ENCODE measurements at places on chromosomes 4 and X.

DNA sequence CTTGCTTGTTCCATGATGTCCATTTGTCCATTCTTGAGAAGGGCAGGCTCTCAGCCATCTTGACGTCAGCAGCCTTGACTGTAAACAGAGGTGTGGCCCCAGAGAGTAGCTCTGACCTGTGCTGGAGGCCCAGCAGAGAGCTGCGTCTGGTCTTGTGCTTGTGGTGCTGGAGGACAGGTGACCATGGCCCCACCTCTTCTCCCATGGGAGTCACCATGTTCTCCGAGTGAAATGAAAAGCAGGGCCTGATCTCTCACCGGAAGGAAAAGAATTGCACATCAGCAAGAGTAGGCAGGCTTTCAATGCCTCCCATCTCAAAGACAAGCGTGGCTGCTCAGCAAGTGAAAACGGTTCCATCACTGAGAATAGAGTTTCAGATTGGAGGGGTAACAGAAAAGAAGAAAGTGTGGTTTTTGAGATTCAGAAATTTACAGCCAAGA, 11.5 kb downstream of the PARM1 start:
- DNase-seq: no peak

DNA sequence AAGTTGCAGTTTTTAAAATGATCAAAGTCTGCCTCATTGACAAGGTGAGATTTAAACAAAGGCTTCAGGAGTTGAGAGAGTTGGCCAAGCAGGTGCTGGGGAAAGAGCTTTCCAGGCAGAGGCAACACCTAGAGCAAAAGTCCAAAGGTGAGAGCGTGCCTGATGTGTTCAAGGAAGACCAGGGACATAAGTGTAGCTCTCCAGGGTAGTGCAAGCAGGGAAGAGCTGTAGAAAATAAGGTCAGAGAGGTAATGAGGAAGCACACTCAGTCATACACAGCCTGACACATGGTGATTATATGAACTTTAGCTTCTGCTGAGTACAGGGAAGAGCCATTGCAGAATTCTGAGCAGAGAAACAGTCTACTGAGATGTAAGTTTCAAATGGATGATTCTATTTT, 265.0 kb upstream of the NWD2 start:
- DNase-seq: no peak

GRCh38 chr4:152045449-152045806, 284.6 kb upstream of the GATB start:
- no peak for DNase-seq

DNA sequence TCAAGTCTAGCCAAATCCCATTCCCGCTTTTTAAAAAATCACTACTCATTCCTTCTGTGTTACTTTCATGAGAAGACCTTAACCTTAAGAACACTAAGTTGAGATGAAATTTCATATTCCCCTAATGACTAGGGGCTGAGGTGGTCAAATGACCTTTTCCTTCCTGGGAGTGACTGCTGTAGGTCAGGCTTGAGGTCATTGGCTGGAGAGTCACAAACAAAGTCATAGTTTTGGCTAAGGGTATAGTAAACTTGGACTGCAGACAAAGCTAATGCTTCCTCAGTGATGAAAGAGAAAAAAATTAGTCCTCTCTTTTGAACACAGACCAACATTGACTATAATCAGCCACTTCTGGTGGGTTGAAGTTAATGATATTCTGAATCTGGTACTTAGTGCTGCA, 16.0 kb upstream of the FGF2 start:
- DNase-seq: no peak

- no peak for DNase-seq
Observed at GRCh38 chr4:90443231-90443630, 316.0 kb downstream of the CCSER1 start.

- DNase-seq: no peak
Observed at GRCh38 chrX:49753691-49754090, 57.9 kb upstream of the PAGE1 start.

DNA sequence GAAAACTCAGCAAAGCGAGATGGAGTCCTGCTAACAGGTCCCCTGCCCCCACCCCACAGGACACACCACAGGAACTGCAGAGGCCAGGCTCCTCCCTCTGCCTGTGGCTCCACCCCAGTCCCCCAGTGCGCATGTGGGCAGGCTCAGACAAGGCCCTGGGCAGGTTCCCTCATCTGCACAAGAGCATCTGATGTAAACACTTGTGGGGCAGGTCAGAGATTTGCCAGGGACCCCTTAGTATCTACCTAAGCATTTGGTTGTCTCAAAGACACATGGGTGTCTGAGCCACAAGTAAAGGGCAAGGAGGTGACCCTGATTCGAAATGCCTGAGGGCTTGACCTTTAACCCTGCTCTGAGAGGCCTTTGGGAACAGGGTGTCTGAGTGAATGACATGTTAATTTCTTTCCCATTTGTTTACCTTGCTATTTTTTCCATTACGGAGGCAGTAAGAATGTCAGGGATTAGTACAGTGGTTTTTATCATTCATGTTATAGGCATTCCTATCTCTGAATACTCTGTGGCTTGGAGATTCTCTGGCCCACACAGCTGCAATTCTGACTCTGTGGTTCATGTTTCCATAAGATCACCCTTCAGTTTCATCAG, 85.3 kb downstream of the ZNF518B start:
- no peak for DNase-seq

GRCh38 chrX:21166272-21166982, 207.8 kb upstream of the CNKSR2 start:
- peak; percentile 44 for DNase-seq

DNA sequence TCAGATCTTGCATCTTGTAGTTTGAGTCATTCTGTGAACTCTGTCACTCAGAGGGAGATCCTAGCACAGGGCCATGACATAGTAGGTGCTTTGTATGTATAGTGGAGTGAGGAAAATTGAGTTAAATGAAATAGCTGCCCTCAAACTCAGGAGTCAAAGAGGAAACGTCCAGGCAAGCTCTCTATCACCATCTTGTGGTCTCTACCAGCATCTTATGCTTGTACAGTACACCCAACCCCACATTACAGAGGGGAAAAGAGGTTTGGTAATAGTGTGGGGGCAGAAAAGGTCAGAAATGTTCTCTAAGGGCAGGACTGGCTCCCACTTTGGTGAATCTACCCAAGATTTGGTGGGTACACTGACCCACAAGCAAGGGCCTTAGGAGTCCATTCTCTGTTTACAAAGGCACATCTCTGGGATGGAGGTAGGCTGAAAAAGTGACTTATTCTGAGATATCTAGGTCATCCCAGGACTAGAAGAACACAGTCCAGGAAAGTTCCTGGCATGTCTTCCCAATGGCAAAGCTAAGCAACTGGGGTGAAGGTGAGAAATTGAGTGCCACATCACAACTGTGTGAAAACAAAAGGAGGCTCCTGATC, 131.8 kb downstream of the OR13H1 start:
- no peak for DNase-seq

GRCh38 chrX:119495734-119496726, 27.8 kb downstream of the SLC25A5 start:
- DNase-seq: no peak

GRCh38 chrX:154305541-154306205, 10.1 kb downstream of the TKTL1 start:
- no peak for DNase-seq

DNA sequence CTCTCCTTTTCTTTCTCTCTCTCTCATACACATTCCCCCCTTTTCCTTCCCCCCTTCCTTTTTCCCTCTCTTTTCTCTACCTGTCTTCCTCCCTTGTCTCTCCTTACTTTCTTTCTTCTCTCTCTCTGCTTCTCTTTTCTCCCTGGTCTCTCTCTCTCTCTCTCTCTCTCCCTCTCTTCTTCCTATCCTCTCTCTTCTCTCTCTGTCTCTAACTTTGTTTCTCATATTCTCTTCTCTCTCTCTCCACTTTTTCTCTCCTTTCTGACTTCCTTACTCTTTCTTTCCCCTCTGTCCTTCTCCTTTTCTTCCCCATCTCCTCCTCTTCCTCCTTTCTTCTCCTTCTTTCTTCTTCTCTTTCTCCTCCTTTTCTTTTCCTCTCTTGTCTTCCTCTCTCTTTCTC, 103.4 kb downstream of the ARSF start:
- no peak for DNase-seq

DNA sequence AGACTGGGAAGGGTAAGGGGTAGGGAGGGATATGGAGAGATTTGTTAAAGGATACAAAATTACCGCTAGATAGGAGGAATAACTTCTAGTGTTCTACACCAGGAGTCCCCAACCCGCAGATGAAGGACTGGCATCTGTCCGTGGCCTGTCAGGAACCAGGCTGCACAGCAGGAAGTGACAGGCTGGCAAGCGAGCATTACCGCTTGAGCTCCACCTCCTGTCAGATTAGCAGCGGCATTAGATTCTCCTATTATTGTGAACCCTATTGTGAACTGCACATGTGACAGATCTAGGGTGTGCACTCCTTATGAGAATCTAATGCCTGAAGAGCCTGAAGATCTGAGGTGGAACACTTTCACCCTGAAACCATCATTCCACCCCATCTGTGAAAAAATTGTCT, 27.9 kb upstream of the BBS7 start:
- DNase-seq: no peak

DNA sequence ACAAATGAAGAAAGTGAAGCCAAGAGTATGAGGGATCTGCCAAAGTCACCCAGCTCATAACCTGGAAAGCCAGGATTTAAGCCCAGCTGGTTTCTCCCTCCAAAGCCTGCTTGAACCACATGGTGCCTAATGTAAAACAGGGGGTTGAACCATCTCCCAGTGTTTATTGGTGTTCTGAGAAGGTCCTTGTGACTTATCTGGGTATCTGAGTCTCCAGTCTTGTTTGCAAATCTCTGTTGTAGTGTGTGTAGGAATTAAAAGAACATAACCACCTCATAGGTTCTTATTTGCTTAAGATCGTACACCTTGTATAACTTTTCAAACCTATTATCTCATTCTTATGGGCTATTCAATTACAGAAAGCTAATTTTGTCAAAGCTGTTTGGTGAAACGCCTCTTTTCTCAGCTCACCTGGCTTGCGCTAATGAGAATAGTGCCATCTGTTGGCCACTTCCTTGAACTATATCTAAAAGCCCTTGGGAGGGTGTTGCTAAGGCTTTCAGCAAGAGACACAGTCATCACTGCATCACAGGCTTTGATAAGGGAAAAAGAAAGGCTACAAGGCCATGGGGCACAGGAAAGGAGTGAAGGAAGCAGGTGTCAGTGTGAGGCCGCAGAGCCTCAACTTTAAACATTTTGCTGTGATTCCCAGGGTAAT, 34.0 kb downstream of the ETDB start:
- peak; percentile 36 for DNase-seq

GRCh38 chr4:184957446-184958115, 60.7 kb upstream of the HELT start:
- no peak for DNase-seq

GRCh38 chrX:82648062-82648461, 860.0 kb upstream of the POU3F4 start:
- no peak for DNase-seq

DNA sequence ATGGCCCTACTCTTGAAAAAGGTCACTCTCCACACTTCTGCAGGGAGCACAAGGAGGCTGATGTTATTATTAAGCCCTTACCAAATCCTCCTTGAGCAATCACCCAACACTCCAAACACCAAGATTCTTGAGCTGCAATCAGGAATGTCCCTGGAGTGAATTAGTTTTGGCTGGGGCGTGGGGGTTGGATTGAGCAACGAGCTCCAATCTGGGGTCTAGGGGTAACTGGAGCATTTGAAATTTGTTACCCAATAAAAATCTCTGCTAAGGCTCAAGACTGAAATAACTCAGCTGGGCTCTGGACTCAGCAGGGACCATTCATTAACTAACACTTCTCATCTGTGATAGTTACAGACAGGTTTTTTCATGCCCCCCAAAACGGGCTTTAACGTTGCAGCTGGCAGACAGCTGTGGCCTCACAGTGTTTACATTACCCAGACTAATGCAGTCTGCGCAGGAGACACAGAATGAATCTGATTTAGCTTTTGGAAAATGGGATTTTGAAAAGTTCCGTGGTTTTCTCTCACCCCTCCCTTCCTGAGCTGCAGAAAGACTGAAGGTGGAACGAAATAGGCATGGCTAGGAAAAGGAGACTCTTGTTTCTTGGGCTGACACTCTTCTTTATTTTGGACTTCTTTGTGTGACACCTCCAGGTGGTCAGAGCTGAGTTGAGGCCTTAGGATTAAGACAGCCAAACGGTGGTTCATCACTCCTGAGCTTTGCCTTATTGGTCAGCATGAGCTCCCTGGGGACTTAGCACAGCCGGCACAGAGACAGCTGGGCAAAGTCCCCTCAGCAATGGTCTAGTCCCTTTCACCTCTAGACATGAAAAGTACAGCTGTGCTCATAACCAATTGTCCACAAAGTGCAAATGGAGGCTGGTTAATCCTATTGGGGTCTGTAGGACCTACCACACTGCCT, 26.6 kb downstream of the PLAC1 start:
- peak; percentile 91 for DNase-seq

- peak; percentile 96 for DNase-seq
Observed at GRCh38 chrX:39907964-39908661, 189.6 kb downstream of the BCOR start.

GRCh38 chr4:22389240-22389870, 126.5 kb downstream of the ADGRA3 start:
- peak; percentile 75 for DNase-seq

DNA sequence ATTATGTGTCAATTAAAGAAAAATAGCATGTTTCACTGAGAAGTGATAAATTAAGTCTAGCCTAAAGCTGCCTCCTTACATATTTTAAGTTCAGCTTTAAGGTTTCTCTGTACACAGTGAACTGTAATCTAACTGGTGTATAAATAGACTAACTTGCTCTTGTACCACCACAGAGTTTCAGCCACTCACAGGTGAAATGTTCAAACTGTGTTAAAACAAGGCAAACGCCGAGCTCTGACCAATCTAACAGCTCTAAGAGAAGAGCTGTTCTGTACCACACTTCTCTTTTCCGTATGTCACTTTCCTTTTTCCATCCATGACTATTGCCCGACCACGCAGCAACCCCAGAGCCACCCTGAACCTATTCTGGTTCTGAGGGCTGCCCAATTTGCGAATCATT, 64.5 kb downstream of the DCHS2 start:
- no peak for DNase-seq

- no peak for DNase-seq
Observed at GRCh38 chr4:183053681-183054080, 45.4 kb upstream of the WWC2 start.
